NCI-H69 (cell line): ENCODE measurements at places on chromosomes 7 and 10.
A peak's percentile ranks its signal among the peaks of the same experiment; 100 is the strongest.

DNA sequence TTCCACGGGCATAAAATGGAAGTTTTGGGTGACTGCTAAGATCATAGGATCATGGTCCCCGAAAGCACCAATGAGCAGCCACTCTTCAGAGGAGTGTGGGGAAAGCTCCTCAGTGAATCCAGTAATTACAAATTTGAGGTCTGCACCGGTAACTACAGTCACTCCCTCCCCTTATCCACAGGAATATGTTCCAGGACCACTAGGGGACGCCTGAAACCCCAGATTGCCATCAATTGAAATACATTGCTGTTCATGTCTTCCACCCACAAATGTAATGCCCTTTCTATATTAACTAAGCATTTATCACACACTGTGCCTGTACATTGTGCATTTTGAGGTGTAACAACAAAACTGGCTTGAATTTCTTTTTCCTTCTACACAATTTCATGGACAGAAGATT, 447.9 kb upstream of the PFKP start:
- peak; percentile 8 for DNase-seq

DNA sequence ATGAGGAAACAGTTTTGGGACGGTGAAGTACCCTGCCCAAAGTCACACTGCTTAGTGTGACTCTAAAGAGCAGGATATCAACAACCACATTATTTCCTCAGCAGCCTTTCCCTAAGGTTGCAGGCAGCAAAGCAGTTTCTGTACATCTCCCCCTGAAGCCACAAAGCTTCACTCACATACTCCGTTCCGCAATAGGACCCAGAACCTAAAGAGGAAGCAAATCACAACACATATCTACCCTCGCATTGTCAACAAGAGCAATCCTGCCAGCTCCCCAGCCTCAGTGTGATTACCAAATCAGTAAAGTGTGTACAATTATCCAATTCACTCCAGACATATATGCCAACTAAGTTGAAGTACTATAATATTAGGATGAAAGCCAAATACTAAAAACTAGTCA, 30.8 kb downstream of the VAX1 start:
- DNase-seq, result no peak

DNA sequence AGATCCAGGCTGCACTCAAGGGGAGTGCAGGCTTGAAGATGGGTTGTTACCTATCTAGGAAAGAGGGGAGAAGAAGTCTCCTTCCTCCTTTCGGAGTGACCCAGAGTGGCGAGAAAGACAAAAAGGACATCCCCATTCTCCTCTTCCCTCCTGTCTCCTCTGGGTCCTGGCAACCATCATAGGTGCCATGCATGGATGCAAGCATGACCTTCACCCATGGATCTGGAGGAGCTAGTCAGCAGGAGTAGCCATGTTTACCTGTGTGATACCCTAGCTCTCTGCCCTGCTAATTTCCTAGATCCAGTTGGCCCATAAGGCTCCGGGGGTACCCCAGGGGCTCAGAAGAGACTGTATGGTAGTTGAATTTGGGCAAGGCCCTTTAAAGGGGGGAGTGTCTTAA, 17.2 kb upstream of the CROT start:
- peak; percentile 70 for DNase-seq

DNA sequence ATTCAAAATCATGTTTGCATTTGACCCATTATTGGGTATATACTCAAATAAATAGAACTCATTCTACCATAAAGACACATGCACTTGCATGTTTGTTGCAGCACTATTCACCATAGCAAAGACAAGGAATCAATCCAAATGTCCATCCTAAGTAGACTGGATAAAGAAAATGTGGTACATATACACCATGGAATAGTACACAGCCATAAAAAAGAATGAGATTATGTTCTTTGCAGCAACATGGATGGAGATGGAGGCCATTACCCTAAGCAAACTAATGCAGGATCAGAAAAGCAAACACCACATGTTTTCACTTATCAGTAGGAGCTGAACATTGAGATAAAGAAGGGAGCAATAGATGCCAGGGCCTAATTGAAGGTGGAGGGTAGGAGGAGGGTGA, 12.0 kb upstream of the HHEX start:
- no peak for DNase-seq

DNA sequence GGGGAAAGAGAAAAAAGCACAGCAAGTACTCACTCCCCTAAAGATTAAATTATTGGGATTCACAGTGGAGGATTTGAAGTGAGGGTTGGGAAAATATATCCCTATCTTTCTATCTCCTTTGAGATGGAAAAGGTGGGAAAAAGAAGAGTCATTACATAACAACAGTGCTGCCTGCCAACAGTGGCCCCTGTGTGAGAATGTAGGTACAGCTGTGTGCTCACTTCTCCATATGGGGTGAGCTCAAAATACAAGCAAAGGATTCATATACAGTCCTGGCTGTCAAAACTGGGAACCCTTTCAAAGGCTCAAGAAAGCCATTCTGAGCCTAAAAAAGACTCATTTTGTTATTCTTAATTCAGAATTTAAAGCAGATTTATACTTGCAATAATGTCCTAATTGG, 458.5 kb downstream of the GPAM start:
- DNase-seq, result no peak

DNA sequence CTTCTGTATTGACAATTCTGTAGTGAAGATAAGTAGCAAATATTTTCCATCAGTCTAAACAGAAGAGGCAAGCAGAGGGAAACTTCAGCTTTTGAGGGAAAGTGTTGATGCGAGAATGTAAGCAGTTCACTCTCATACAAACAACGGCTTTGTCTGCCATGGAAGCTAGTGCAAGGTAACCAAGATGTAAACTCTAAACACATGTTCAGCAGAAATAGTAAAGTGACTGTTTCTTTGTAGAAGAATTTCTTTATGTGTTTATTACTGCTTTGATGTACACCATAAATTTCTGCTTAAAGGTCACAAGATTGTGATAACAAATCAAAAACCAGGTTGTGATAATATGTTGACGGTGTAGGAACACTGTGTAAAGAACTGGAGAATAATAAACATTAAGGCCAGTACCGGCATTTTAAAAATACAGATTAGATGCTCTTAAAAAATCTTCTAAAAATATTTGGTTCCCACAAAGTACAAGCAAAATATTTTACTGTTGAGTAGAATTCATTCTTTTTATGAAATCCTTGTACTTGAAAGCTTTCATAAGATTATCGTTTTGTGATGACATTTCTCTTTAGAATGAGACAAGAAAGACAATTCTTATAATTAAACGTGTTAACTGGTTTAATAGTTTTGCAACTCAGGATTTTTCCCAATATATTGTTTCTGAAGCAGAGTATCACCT, 34.2 kb downstream of the SEMA3C start:
- no peak for DNase-seq

GRCh38 chr10:122555442-122555841, 5.1 kb upstream of the DMBT1 start:
- DNase-seq, result peak; percentile 90

DNA sequence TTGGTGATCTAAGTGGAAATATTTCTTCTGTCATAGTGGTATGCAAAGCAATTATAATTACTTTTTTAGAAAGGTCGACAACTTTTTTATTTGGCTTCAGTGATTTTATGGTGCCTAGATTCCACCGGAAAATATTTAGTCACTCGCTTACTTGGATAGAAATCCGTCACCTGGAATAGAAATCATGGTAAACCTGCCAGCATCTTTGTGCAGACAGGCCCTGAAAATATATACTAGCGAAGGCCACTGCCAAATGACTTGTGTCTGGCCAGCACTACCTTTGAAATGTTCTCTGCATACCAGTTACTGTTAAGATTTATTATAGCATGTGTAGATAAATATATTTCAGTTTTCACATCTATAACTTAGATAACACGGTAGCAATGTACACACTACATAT, 226.4 kb downstream of the AGMO start:
- no peak for DNase-seq

DNA sequence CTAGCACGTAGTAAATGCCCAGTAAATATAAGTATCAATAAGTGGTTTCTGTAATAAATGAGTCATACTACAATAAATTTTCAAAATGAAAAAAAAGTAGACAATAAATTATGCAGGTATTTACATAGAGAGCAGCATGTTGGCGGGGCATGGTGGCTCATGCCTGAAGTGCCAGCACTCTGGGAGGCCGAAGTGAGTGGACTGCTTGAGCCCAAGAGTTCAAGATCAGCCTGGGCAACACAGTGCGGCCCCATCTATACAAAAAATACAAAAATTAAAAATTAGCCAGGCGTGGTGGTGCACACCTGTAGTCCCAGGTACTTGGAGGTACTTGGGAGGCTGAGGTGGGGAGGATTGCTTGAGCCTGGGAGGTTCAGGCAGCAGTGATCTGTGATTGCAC, 509.3 kb upstream of the KLF6 start:
- no peak for DNase-seq

DNA sequence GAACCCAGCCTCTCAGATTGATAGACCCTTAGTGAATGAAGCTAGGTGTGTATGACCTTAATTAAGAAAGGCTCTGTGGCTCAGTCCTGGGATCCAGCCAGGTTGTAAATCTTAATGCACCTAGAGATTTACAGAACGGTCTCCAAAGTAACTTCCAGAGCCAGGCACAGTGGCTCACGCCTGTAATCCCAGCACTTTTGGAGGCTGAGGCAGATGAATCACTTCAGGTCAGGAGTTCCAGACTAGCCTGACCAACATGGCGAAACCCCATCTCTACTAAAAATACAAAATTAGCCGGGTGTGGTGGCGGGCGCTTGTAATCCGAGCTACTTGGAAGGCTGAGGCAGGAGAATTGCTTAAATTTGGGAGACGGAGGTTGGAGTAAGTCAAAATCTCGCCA, 24.3 kb downstream of the CALHM2 start:
- DNase-seq, result peak; percentile 37

- DNase-seq, result no peak
These were observed 4.8 kb downstream of the ECHDC3 start for GRCh38 chr10:11746883-11747539.

- DNase-seq, result no peak
These were observed 69.0 kb downstream of the ADD3 start for GRCh38 chr10:110076559-110077318.

DNA sequence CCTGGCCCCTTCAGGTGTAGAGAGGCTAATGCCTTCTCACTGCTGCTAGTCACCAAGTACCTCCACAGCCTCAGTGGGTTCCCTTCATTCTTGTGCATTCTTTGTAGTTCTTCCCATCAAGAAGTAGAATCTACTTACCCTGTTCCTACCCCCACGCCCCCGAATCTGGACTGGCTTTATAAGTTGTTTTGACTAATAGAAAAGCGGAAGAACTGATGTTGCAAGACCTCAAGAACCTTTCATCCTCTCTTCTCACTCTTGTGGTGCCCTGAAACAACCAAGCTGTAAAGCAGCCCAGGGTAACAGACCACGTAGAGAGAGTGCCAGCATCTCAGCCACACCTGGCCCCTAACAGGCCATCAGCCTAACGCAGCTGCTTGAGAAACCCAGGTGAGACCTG, 23.2 kb upstream of the LAMB1 start:
- DNase-seq, result no peak

- DNase-seq, result no peak
These were observed 255.8 kb upstream of the CNTNAP2 start for GRCh38 chr7:145860809-145861208.

- DNase-seq, result no peak
These were observed 213.1 kb downstream of the FGFR2 start for GRCh38 chr10:121385136-121385535.

DNA sequence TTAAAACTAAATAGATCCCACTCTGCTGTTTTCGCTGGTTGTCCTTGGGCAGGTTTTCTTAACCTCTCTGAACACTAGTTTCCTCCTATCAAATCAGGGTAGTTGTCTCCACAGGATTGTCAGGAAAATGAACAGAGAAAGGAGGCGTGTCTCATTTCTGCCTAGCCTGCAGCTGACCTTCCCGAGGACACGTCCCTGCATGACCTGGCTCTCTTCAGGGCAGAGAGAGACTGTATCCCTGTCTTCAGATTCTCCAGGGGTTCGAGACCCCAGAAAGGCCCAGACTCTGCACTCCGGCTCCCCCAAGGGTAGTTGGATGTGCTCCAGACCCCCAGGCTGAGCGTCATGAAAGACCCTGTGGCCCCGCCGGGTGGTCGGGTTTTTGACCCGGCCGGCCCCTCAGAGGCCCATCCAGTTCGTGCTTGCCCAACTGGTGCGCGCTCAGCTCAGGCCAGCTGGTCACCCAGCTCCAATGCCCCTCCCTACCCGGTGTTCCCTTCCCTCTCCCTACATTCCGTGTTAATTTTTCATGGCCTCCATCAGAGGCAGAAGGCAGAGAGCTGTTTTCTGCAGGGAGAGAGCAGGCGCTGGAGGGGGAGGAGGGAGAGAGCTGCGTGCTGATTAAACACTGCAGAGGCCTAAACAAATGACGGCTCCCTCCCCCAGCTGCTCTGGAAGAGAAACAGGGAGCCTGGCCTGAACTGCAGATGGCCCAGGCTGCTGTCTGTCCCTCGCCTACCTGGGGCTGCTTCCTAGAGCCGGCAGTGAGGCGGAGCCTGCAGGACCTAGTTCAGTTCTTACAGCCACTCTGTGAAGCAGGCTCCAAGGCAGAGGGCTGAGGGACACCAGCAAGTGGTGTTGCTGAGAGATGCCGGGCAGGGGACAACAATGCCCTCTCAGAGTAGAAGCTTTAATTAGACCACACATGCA, 86.2 kb upstream of the PPIF start:
- peak; percentile 90 for DNase-seq

DNA sequence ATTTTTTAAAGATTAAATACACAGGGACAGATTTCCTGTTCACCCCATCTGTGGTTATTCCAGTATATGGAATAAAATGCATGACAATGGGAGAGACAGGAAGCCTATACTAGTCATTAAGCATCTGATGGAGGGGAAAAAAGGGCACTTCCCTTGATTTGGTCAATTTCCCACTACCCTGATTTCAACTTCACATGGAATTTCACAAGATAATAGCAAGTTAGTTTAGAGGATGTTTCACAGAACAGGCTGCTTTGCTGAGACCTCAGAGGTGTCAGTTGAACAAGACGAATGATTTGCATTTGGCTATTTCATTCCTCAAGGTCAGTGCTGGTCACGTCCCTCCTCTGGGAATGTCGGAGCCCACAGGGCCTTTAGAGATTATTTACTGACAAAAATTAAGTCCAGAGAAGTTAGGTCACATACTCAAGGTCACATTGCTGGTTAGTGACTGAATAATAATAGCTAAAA, 4.7 kb upstream of the ITPRIP start:
- no peak for DNase-seq

DNA sequence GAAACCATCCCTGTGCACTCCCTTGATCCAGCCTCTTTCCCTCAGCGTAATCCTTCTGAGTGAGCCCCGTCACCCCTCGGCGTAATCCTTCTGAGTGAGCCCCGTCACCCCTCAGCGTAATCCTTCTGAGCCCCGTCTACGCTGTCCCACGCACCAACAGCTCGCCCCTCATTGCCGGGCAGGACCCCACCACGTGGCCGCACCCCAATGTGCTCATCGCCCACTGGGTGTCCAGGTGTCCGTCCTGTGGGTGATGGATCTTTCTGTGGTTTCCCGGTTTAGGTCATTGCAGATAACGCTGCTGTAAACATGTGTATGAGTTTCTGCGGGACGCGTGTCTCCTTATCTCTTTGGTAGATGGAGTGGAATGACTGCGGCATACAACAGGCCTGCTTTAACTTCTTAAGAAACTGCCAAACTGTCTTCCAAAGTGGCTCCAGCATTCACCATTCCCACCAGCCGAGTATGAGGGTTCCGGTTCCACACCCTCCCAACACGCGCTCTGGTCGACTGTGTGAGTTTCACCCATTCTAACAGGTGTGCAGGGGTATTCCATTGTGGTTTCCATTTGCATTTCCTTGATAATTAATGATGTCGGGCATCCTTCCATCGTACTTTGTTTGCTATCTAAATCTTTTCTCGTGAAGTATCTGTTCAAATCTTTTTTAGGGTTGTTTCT, 42.1 kb upstream of the NKX6-2 start:
- DNase-seq, result no peak

GRCh38 chr10:133312016-133312768, 3.5 kb downstream of the ZNF511 start:
- no peak for DNase-seq
